Amniotic stem cell (primary cell): ENCODE measurements at places on chromosomes 2 and 18.

DNA sequence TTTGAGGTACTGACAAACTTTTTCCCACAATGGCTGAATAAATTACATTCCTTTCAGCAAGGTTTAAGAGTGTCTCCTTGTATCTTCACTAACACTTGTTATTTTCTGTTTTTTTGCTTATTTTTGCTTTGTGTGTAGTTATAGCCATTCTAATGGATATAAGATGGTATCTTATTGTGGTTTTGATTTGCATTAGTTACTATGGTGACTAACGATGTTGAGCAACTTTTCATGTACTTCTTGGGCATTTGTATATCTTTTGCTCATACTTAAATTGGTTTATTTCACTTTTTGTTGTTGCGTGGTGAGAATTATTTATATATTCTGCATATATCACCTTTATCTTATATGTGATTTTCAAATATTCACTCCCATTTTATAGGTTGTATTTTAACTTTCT is 79.9 kb upstream of the FSIP2 start:
- no peak for DNase-seq

- no peak for DNase-seq
These were observed 20.9 kb downstream of the LYG1 start for GRCh38 chr2:99279969-99280695.

DNA sequence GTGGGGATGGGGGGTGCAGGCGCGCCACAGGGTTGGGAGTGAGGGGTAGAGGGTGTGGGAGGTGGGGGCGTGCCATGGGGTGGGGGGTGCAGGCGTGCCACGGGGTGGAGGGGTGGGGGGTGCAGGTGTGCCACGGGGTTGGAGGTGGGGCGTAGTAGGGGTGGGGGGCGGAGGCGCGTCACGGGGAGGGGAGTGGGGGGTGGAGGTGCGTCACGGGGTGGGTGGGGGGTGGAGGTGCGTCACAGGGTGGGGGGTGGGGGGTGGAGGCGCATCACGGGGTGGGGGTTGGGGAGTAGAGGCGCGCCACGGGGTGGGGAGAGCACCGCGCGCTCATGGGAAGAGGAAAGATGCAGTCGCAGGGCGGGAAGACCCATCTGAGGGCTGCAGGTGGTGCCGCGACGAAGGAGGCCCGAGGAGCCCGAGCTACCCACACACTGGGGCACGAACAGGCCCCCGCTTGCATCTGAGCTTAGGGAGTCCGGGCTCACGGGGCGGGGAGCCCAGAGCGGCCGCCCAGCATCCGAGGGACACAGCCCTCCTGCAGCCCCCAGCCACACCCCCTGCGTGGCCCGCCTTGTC is 37.5 kb downstream of the SNED1 start:
- DNase-seq = no peak

DNA sequence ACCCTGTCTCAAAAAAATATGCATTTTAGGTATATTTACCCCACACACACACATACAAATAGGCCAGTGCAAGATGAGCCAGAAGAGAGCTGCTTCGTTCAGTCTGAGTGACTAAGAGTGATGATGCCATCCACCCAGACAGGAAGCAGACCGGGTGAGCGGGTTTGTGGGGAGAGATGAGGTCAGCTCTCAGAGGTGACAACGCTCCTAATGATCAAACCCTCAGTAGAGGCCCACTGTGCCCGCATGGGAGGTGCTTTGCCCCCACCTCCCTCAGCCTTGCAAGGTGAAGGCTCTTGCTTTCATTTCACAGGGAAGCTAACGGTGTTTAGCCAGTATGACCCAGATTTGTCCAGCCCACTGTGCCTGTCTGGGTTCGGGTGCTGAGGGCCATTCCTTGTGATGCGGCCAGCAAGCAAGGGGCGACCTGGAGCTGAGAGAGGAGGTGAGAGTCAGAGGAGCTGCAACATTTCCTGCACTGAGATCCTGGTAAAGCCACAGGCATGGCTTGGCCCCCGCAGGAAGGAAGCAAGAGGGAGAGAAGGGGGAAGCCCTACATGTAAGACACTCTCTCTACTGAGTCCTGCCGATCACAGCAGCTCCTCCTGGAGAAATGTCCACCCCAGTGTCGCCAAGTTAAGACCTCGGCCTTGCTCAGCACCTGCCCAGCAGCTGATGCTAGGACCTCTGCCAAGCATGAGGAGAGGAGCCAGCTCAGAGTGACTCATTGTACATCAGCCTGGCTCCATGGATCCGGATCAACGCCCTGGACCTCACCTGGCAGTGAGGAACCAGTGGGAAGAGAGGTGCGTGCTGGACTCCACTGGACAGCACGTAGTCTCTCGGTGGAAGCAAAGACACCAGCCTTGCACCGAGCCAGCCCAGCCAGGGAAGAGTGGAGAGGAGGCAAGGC is 37.0 kb downstream of the NIFK start:
- DNase-seq = peak; percentile 50

- no peak for DNase-seq
These were observed 69.2 kb downstream of the ADD2 start for GRCh38 chr2:70698847-70699246.

DNA sequence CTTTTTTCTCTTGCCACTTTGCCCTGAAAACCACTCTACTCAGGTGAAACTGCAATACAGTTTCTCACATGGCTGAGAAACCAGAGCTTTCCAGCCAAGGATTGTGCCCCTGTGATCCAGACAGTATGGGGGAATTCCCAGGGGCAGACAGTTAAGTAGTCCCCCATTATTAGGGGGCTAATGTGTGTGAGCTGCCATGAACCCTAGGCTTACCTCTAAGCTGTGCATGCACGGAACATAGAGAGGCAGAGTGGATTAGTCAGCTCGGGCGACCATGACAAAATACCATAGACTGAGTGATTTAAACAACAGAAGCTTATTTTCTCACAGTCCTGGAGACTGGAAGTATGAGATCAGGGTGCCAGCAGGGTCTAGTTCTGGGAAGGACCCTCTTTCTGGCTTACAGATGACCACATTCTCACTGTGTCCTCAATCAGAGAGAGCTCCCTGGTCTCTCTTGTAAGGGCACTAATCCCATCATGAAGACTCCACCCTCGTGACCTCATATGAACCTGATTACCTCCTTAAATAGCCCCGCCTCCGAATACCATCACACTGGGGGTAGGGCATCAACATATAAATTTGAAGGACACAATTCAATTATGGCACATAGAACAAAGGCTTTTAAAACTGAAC is 215.1 kb downstream of the EIPR1 start:
- no peak for DNase-seq

- DNase-seq = no peak
These were observed 63.4 kb upstream of the OTOS start for GRCh38 chr2:240203788-240204270.

GRCh38 chr18:7524786-7525185 is 42.3 kb upstream of the PTPRM start:
- DNase-seq = no peak

GRCh38 chr2:200193791-200194190 is 112.7 kb upstream of the SPATS2L start:
- DNase-seq = no peak

DNA sequence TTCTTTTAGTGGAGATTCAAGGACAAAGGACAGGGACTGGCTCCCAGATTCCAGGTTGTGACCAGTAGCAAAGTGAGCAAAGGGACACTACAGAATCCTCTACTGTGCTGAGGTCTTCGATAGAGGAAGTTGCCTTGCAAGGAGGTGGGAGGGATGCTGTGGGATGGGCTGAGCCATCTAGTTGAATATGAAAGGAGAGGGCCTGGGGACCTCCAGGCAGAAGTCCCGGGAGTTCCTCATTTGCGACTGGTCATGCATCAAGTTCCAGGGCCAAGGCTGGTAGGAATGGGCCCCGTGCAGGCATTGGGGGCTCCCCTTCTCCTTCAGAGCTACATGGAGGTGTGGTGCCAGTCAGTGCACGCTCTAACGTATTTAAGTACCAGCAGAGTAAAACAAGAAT is 12.6 kb upstream of the PROM2 start:
- no peak for DNase-seq
